NCI-H748 treated with DMSO at 0.1 percent for 48 hours (cell line): ENCODE measurements at places on chromosomes 13 and 19.

- no peak for DNase-seq
Observed at GRCh38 chr13:41177616-41178015, 16.8 kb downstream of the KBTBD7 start.

GRCh38 chr19:42115219-42115618, 17.0 kb downstream of the POU2F2 start:
- no peak for DNase-seq

DNA sequence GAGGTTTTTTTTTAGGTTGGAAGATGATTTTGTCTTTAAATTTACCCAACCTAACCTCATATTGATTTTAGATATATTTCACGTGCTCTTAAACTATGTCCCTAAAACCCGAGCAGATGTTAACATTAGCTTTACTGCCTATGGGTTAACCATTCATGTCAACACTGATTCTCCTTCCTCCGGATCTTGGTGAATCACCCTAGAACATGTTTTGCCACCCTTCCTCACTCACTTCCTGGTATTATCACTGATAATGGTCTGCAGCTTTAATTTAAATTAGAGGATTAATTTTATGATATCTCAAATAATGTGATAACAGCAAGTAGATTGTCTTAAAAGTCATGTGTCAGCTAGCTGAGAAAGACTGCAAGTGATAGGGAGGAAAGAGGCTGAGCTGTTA, 31.9 kb downstream of the HTR2A start:
- no peak for DNase-seq

GRCh38 chr13:101711307-101712025, 259.0 kb downstream of the ITGBL1 start:
- no peak for DNase-seq

DNA sequence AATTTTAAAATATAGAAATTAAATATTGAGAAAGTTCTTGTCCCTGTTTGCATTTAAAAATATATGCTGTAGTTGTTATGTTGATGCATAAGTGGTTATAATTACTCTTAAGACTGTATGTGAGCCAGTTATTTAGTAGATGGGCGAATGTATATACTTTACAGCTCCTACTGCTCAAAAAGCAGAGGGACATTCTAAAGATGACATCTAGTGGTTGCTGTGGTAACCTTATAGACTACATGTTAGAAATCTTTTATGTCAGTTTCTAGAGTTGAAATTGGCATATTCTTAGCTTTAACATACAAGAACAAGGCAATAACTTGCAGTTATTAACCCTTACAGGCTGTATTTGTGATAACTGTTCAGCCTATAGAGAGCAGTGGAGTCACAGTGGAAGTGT, 160.5 kb downstream of the OLFM4 start:
- DNase-seq: no peak

DNA sequence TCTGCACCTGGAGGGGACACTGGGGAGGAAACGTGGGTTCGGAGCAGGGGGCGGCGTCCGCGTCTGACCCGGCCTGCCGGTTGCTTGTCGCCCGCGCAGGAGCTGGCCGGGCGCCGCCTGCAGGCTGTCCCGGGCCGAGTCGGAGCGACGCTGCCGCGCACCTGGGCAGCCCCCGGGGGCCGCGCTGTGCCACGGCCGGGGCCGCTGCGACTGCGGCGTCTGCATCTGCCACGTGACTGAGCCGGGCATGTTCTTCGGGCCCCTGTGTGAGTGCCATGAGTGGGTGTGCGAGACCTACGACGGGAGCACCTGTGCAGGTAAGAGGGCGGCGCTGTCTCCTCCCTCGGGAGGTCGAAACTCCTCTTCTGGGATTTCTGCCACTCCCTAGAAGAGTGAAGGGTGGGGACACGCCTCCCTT, 1.3 kb downstream of the ITGBL1 start:
- DNase-seq: no peak

DNA sequence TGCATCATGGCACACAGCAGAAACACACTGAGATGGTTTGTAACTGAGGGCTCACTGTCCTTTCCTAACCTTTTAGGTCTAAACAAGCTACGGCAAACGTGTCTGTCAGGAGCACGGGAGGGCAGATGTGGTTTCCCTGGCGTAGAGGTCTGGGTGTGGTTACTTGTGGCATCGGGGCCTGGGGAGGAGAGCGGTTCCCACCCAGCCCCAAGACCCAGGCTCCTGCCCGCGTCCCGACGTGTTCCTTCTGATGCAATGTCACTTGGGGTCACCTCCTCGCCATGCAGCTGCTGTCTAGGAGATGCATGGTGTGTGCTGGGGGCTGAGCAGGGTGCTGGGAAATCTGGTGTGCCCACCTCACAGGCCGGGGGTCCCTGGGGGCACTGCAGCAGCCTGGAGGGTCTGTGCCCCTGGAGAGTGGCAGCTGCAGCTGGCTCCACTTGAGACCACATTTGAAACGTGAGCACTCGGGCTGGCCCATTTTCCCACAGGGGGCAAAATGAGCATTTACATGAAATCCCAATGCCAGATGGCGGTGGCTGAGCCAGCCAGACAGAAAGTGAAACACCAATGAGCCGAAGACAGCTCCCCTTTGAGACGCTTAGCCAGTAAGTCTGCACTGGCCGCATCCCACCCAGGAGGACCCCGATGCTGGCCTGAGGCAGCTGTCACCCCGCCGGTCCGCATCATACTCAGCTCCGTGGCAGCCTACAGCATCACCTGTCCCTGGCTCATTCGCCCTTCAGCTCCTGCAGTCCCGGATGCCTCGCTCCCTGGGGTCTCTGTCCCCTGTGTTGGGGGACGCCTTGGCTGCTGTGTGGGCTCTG, 22.3 kb upstream of the MYDGF start:
- DNase-seq: no peak

DNA sequence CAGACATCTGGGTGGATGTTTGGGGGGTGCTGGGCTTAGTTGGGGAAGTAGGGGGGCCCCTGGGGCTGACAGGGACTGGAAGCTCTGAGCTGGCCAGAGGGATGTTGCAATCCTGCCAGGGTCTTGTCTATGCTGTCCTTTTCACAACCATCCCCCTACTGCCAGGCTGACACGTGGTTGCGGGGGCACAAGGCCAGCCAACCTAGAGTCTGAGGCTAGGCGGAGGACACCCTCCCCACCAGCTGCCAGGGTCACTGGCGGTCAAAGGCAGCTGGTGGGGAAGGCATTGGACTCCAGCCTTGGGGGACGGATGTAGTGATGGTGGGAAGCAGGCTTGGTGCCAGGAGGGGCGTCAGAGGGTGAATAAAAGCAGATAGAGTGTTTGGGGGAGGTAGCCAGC, 1.6 kb upstream of the APOC1 start:
- no peak for DNase-seq
